SK-MEL-5 (cell line): ENCODE measurements at places on chromosomes 3 and 15.

DNA sequence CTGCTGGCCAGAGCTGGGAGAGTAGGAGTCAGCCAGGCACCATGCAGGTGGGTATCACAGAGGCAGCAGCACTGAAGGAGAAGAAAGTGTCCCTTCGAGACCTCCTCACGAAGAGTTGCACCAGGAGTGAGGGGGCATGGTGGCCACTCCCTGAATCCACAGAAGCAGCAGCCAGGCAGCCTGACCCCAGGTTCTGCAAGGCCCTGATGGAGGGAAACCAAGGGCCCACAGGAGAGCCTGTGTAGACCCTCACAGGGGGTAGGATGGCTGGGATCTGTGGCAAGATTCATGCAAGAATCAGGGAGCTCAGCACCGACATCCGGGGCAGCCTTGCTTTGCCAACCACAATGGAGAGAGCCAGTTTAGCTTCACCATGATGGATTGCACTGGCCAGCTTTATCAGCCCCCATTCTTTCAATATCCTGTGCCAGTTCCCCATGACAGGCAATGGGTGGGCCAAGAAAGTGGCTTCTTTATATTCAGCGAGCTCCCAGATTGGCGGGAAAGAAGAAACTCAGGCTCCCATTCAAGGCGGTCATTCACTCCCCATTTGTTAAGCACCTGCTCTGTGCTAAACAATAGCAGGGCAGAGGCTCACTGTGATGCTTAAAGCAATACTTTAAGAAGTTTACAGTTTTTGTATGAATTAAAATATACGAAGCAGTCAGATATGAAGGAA, 33.5 kb upstream of the TBC1D21 start:
- no peak for DNase-seq

DNA sequence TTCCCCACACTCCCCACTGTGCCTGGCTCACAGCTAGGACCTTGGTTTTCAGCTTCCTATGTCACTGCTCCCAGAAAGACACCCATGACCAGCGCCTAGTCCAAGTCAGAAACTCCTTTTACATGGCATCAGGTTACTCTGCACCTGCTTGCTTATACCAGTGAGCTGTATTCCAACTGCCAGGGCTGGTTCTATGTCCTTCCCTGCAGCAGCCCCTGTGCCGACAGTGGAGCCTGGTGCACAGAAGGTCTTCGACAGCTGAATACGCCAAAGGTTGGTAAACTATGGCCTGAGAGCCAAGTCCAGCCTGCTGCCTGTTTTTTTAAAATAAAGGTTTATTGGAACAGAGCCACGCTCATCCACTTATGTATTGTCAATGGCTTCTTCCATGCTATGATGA, 102.5 kb downstream of the IQSEC1 start:
- no peak for DNase-seq

DNA sequence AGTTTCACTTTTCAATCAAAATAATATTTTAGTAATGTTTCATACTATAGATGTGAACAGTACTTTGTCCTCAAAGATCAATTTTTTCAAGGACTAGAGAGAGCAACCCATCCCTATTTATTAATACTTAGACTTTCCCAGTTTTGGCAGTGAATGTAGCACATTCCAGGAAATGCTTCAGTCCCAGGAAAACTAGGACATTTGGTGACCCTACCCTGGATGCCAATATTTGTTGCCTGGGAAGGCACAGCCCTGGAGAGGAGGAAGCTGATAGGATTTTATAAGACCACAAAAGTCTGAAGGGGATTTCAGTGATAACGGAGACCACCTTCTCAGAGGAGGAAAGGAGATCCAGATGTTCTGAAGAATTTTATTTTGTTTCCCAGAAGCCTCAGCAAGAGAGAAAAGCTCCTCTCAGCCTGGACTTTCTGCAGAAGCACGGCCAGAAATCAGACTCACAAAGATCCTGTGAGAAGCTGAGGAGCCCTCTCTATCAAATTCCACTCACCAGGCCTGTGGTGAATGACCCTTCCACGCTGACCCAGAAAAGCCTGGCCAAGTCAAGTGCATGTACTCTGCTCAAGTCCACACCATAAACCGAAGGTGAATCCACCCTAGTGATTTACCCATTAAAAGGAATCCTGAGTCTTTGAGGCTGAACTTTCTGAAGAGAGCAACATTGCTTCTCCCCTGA, 87.7 kb upstream of the ABHD17C start:
- DNase-seq = no peak

- DNase-seq = no peak
Measured at GRCh38 chr3:5264093-5264600, 76.6 kb downstream of the EDEM1 start.

GRCh38 chr3:41137686-41138111, 61.6 kb upstream of the CTNNB1 start:
- DNase-seq = no peak

- peak; percentile 66 for DNase-seq
Measured at GRCh38 chr3:143222505-143222904, 102.9 kb downstream of the CHST2 start.

DNA sequence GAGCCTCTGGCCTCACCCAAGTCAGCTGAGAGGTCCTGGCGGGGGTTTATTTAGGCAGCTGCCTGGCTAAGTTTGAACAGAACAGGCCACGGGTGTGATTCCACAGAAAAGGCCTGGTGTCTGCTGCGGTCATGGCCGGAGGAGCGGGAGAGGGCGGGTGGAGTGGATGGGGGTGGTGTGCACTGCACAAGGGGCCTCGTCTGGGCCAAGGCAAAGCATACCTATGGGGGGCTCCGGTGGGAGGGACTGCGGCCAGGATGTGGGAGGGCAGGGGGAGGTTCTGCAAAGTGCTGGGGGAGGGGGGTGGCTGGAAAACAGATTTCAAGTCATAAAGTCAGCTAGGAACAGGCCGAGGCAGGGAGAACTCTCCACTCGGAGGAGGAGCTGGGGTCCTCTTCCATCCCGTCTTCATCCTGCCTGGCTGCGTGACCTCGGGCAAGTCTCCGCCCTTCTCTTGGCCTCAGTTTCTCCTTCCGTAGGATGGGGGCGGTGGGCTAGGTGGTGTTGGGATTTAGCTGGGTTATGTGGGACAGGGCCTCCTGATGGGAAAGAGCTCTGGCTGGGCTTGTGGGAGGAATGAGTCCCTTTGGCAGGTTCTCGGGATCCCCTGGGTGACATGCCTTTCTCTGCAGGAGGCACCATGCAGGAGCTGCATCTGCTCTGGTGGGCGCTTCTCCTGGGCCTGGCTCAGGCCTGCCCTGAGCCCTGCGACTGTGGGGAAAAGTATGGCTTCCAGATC, 878 bp downstream of the ISLR start:
- DNase-seq = no peak

DNA sequence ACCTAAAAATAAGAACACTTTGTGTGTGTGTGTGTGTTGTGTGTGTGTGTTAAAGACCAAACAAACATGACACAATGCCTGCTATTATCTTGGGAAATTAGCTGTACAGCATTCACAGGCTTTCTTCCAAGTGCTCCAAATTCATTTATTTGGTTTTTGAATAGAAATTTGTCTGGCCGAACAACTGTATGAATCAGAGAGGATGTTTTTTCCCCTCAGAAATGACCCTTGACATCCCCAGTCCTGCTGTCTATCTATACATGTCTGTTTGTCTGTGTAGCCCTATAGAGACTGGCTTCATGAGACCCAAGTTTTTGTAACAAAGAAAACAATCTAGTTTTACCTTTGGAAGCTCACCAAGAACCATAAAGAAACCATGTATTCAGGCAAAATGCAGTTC, 549.8 kb downstream of the NSUN3 start:
- DNase-seq = no peak

DNA sequence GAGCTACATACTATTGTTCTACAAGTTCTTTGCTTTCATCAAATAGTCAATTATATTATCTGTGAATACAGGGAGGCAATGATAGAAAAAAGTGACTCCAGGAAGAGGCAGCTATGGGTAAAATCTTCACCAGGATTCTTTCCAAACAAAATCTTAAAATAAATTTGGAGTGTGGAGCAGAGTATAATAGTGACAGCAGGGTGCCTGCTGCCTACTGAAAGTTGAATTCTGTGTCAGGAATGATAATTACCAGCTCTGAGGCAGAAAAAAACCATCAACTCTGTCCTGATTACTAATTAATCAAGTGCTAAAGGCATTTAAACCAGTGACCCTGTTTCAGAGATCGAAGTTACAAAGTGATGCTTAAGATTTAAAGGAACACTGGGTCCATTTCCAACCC, 148.0 kb downstream of the DIPK2A start:
- no peak for DNase-seq

DNA sequence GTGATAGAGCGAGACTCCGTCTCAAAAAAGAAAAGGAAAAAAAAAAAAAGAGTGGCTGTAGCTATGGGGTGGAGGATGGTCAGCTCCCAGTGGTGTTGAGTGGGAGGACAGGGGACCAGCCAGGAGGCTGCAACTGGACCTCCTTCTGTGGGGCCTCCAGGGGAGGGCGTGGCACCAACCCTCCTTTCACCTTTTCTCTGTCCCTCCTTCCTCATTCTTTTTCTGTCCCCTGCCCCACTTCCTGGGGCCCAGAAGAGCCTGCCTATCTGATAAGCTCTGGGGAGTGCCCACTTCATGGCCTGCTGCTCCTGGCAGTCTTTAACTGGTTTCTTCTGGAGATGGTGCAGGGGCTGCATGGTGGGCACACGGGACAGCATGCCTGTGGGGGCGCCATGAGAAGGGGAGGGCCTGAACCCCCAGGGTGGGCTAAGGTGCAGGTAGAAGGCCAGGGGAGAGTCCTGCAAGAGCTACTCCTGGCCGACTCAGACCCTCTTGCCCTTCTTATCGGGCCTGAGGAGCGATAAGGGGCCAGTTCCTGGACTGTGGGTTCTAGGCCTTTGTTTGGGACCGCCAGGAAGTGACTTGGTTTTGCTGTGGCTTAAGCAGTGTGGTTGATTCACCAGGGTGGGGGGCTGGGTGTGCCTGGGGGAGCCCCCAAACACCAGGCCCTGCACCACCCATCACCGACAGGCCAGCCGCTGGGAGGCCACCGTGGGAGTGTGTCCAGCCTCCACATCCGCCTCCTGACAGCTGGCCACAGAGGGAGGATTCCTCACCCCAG, 49.4 kb upstream of the FLNB start:
- no peak for DNase-seq

DNA sequence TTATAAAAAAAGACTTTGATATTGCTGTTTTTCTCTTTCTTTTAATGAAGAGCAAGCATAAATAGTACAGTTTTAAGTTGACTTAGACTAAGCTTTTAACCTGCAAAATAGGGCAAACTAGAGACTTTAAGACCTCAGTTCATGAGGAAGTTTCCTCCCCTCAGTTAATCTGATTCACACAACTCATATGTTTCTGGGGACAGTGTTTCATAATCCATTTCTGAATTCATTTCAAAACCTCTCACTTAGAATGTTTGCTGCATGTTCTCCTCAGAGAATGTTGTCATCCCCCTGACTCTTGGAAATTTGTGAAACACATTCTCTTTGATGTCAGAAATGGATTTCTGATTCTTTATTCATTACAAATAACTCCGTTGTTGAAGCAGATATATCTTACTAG, 79.3 kb upstream of the SKOR1 start:
- DNase-seq = no peak

DNA sequence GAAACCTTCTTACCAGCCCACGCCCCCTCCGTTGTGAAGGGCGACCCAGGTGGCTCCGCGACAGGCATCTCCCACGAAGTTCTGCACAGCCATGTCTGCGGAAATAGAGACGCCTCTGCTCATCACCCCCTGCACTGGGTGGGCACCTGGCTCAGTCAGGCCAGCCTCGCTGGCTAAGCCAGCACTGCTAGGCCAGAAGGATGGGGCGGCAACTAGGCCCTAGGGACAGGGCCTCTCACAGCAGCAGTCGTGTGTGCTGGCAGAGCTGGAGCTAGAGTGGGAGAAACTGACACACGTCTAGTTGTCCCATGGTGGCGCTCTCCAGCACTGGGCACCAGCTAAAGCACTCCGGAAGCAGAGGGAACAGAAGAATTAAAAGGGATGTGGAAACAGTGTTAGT, 12.5 kb upstream of the ZXDC start:
- peak; percentile 8 for DNase-seq

DNA sequence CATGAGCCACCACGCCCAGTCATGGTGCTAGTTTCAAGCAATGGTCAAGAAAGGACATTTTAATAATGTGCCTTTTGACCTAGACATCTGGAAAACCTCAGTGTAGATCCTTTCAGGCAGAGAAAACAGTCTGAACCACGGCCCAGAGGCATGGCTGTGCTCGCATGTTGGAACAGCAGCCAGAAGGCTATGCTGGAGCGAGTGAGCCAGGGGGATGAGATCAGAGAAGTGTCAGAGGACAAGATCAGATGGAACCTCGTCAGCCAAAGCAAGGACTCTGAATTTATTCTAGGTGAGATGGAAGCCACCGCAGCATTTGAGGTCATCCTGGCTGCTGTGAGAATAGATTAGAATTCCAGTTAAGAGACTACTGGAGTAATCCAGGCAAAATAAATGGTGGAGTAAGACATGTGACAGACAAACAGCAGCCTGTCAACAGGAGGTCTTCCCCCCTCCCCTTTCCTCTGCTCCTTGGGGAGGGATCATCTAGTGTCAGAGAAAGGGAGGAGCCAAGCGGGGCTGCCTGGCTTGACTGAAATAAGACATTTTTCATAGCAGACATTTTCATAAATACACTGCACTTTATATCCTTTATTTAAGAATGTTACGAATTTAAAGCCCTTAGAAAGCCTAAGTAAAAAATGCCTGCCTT, 40.4 kb upstream of the ACKR4 start:
- DNase-seq = peak; percentile 11

DNA sequence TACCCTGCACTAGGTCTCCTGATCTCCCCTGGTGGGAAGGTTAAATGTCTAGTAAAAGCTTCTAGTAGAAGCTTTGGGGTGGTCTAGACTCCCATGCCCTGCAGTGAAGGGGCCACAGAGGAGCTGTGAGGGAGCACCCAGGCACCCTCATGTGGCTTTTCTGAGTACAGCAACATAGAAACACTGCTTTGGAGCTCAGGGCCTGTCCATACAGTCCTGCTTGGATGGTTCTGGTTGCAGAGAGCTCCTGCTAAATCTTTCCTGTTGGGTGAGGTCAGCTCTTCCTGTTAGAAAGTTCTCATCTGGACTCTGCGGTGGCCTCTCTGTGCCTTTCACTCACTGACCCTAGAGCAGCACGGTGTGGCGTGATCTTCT, 47.8 kb downstream of the GPD1L start:
- DNase-seq = peak; percentile 67

GRCh38 chr3:15450438-15451215, 23.2 kb downstream of the EAF1 start:
- no peak for DNase-seq

DNA sequence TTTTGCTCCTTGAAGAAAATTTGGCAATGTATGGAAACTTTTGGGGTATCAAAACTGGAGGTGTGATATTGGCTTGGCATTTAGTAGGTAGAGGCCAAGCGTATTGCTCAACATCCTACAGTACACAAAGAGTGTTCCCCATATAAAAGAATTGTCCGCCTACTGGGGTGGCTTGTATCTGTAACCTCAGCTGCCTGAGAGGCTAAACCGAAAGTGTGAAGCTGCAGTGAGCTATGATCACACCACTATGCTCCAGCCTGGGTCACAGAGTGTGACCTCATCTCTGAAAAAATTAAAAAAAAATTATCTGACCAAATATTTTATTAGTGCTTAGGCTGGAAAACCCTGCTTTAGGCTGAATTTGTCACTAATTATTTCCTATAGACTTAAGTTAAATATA, 483.9 kb downstream of the PYDC2 start:
- DNase-seq = no peak
